ENCODE measurements at places on chromosomes 5 and 9.

DNA sequence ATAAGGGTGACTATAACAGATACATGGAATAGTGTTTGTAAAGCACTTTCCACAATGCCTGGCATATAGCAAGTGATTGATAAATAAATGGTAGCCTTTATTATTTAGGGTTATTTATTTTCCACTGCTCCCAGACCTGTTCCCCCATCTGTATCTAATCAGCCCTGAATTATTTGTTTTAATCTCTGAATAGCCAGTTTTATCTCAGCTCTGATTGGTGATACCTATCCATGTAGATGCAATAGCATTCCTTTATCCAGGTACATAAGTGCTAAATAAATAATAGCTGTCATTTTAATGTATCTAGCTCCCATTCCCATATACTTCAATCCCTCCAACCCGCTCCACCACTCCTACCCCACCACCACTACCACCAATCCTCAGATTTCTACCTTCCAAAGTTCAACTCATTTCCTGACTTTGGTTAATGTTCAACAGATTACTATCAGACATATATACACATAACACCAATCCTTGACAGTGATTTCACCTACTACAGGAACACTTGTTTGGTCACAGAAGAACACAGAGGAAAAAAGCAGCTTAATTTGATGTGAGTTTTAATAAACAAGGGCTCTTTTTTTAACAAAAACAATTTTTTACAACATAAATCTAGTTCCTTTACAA, 14.0 kb downstream of the PRKAA1 start:
- no peak for DNase-seq

- peak; percentile 18 for DNase-seq
These were observed 540.8 kb downstream of the BNC2 start for GRCh38 chr9:16329671-16330113.

GRCh38 chr5:97778451-97778850, 595.4 kb upstream of the RIOK2 start:
- peak; percentile 72 for DNase-seq

DNA sequence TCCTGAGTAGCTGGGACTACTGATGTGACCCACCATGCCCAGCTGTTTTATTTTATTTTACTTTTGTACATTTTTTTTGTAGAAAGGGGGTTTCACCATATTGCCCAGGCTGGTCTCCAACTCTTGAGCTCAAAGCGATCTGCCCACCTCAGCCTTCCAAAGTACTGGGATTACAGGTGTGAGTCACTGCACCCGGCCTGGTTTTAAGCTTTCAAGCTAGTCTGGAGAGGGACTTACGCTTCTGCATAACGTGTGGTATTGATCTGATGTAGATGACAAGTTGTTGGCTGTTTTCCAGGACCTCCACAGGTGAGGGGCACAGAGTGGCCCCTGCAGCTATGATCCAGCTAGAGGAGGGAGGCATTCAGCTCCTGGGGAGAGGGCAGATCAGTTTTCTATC, 6.8 kb upstream of the CCL21 start:
- no peak for DNase-seq

GRCh38 chr5:17991775-17992174, 357.5 kb downstream of the TAF11L14 start:
- no peak for DNase-seq

DNA sequence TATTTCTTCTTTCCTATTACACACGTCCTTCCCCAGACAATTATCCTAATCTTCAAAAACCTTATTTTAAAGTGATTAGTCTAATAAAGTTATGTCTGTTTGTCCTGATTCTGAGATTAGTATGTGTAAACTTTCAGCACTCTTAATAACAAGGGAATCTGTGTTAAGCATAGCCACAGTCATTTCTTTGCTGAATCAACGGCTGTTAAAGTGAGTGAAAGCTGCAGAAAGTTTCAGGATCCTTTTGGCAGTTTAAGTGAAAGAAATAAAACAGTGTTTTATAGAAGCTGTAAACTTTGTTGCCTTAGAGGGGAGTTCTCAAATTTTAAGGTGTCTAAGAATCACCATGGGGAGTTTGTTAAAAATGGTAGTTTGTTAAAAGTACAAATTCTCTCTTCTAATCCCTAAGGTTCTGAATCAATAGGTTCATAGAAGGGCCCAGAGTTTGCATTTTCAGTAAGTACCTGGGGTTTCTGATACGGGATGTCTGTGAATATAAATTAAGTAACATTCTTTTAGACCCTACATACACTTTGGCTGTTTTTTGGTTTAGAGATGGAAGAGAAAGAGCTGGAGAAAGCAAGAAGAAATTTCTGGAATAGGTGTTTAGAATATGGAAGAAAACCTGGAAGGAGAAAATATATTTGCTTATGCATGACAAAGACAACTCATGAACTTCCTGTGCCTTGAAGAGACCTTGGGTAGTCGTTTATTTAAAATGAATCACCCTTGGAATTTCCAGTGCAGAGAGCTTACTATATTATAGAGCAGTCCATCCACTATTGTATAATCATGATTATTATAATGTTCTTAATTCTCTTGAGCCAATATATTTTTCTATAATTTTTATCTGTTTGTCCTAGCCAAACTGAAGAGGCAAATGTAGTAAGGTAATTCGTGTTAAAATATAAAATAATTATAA, 45.7 kb downstream of the SCAMP1 start:
- DNase-seq, result peak; percentile 74

GRCh38 chr5:93724791-93725190, 16.6 kb downstream of the POU5F2 start:
- peak; percentile 7 for DNase-seq
